ENCODE measurements at places on chromosomes 4 and X.

DNA sequence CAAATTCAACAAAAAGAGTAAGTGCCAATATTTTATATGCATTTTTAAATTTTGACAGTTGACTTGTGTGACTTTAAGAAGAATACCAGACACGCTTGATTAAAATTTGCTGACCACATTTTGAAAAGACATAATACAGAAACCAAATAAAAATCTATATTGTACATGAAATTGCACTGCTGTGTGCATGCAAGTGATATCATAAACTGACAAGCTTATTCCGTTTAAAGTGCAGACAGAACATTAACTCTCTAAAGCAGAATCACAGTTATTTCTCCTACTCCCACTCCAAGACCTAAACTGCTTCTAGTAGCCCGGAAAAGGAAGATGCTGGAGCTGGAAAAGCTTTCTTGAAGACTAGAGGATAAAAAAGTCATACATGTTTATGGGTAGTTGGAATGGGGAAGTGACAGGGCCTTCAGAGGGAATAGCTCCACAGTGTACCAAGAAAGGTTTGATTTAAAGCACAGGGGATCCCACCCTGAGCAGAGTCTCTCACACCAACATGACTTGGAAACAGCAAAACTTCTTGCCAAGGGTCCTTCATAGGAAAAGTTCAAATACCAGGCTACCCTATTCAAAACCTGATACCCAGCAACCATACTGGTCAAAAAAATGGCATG, 34.1 kb upstream of the NAF1 start:
- DNase-seq = no peak

GRCh38 chrX:30741545-30741944, 88.3 kb downstream of the GK start:
- no peak for DNase-seq

DNA sequence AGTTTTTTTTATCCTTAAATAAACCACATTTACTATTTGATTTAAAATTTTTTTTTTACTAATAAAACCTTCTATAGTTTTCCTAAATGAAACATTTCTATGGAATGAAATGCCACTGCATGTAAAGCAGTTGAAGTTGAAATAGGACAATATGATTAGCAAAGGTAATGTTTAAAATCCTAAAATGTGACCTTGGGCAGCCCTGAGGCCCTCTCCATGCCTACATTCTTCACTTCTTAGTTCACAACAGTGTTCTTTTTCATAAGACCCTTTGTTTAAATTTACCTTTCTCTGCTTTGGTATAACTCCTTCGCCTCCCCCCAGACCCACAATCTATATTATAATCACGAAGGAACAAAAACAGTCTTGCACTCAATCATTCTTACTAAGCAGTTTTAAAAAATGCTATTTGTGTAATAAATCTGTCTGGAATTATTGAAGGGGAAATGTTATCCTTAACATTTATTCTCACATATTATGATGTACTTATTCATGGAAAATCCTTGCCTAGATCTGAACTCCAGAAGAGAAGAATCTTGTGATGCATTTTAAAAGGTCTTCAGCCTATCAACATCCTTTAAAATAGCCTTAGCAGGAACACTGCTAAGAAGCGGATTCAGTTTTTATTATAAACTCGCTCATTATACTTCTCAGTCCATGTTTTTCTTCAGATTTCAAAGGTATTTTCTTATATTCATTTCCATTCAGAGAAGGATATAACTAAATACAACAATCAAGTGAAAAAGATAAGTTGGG, 124.6 kb upstream of the NAP1L5 start:
- no peak for DNase-seq

GRCh38 chr4:2218436-2218835, 23.5 kb downstream of the HAUS3 start:
- no peak for DNase-seq

- DNase-seq = no peak
These were observed 17.7 kb upstream of the GPR34 start for GRCh38 chrX:41671082-41671481.

GRCh38 chr4:122205687-122206086, 53.6 kb downstream of the BLTP1 start:
- DNase-seq = no peak

DNA sequence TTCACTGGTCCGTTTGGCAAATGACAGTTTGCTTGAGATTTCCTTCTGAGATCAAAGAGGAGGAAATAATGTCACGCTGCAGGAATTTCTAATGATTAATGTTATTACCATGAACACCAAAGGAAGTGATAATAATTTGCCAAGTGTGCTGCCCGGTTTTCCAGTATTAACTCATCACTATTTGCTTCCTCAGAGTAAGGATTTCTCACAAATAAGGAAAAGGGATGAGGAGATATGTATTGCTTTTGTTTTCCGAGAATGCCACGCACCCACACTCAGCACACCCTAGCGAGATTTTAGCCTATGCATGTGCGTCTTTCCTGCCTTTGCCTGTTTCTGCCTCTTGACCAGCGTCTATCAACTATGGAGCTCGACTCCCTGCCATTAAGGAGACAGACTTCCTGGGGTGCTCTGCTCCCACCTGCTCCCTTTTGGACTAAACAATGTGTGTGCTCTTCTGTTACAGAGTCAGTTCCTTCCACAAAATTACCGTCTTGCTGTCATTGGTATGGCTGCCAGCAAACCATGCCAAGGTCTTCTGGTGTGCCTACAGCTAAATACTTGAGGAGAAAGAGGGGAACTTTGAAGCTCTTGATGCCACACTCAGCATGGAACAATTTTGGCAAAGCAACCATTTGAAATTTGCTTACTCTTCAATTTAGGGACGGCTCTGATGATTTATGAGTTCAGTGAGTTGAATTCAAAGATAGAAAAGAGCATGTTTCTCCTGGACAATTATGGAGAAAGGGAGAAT, 393.1 kb upstream of the ZFP42 start:
- no peak for DNase-seq

GRCh38 chr4:6198768-6199421, 1.5 kb downstream of the JAKMIP1 start:
- peak; percentile 14 for DNase-seq

- peak; percentile 14 for DNase-seq
These were observed 38.0 kb downstream of the MAGEE2 start for GRCh38 chrX:75746891-75747639.

DNA sequence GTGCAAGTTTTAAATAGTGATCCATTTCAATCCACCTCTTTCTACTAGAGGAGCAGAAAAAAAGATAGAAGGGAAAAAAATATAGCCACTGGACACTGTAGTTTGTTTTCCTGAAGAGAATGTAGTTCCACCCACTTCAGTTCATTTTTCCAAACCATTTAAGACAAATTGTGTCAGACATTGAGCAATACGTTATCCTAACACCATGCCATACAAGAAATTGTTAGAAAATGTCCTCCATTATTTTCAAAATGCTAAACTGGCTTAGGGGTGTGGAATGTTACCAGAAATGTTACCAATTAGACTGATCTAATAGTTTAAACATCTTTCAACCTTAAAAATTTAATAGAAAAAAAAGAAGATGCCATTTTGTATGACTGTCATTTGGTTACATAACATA, 48.6 kb upstream of the ETNPPL start:
- no peak for DNase-seq

- DNase-seq = peak; percentile 22
These were observed 31.6 kb downstream of the MTHFD2L start for GRCh38 chr4:74189331-74190043.

GRCh38 chrX:130878350-130879341, 24.4 kb downstream of the ENOX2 start:
- no peak for DNase-seq

GRCh38 chrX:152884171-152884570, 13.7 kb upstream of the ZNF185 start:
- DNase-seq = no peak
